ENCODE measurements at places on chromosomes 13 and 19.

GRCh38 chr13:32390048-32390447, 37.9 kb downstream of the N4BP2L1 start:
- DNase-seq = no peak

- no peak for DNase-seq
Observed at GRCh38 chr13:111865046-111865445, 201.9 kb upstream of the SOX1 start.

GRCh38 chr13:66461021-66461420, 769.1 kb downstream of the PCDH9 start:
- no peak for DNase-seq

- DNase-seq = peak; percentile 22
Observed at GRCh38 chr19:13060964-13061927, 41.4 kb downstream of the LYL1 start.

DNA sequence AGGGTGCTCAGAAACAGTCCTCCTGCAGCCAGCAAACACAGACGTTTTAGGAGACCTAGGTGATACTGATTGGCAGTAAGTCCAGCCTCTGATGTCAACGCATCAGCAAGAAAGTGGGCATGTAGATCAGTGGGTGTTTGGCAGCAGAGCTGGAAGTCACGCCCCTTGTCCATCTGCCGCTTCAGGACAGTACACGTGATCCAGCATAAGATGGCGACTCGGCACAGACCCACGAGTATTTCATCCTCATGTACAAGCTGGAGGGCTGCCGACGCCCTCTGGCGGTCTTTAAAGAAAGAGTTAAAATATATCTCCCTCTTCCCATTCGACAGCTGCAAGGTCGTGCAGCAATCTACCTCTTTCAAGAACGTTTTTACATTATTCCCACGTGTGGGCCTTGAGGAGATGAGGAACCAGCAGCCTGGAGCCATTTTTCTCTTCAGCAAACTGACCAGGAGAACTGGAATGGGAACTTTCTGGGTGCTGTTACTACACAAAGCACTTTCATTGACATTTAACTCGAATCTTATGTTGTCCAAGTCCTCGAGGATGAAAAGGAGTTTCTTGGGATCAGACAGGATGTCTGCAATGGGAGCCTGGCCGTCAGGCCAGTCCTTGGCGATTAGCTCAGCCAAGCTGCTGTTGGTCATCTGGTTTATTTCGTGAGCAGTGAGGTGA, 22.3 kb downstream of the NLRP11 start:
- peak; percentile 71 for DNase-seq

Measured in NCI-H187 (cell line).